ENCODE measurements at places on chromosomes 2 and 18. TPM values are rescaled to one million over a fixed set of nuclear protein-coding genes. Genes with fewer than 3 reads are reported as not detected.

FAM228B gene
- 7.5 TPM for total RNA-seq

SDC1 gene
- 16.8 TPM for total RNA-seq

CCT4 gene
- 133 TPM for total RNA-seq

KIF3C gene
- total RNA-seq: 7.0 TPM

MDH1B gene
- 1.4 TPM for total RNA-seq
